ENCODE measurements at places on chromosomes 3 and 15.

- DNase-seq, result peak; percentile 55
These were observed 52.7 kb upstream of the SCAANT1 start for GRCh38 chr3:63964681-63965485.

- no peak for DNase-seq
These were observed 28.2 kb upstream of the CXCR6 start for GRCh38 chr3:45915059-45915439.

- no peak for DNase-seq
These were observed 264.1 kb downstream of the LSAMP start for GRCh38 chr3:116181159-116181558.

DNA sequence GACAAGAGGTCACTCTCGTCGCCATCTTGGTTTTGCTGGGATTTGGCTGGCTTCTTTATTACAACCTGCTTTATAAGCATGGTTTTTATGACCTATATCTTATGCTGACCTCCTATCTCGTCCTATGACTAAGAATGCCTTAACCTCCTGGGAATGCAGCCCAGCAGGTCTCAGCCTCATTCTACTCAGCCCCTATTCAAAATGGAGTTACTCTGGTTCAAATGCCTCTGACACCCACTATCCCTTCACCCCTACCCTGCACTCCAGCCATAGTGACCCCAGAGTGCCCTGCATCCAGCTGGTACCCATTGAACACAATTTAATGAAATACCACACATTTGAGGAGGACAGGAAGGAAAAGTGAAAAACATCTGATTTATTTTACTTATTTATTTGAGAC, 23.4 kb downstream of the METTL6 start:
- no peak for DNase-seq

DNA sequence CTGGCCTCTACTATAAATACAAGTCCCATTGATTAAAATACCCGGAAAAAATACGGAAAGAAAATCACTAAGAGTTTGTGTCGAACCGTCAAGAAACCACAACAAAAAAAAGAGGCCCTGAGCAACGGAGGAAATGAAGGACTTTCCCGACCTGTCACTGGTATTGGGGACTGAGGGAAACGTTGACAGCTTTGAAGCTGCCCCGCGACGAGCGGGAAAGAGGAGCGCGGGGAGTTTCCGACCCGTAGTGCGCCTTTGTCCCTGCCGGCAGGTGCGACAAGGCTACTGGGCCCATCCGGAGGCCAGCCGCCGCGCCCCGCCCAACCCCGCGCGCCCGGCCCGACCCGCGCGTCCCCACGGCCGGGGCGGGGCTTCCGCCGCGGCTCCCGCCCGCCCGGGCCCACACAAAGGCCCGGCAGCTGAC, 416 bp downstream of the PBRM1 start:
- DNase-seq, result peak; percentile 90

DNA sequence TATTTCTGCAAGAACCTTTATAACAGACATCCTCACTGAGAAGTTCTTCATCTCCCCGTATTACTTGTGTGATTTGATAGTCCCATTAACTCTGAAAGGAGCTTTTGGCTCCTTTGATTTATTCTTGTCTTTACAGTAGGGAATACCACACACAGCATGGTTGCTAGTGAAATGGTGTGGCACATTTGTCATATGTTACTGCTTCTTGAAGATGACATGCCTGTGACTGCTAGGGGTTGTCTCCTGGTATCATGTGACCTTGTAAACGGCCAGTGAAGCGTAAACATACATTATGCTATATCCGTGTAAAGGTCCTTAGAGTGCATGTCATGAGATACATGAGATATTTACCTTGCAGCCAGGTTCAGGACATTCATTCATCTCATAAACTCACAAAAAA, 197.9 kb downstream of the RYR3 start:
- DNase-seq, result no peak

GRCh38 chr3:10771486-10772270, 44.4 kb upstream of the SLC6A11 start:
- no peak for DNase-seq

- DNase-seq, result no peak
These were observed 304.4 kb downstream of the KBTBD8 start for GRCh38 chr3:67302489-67302888.

DNA sequence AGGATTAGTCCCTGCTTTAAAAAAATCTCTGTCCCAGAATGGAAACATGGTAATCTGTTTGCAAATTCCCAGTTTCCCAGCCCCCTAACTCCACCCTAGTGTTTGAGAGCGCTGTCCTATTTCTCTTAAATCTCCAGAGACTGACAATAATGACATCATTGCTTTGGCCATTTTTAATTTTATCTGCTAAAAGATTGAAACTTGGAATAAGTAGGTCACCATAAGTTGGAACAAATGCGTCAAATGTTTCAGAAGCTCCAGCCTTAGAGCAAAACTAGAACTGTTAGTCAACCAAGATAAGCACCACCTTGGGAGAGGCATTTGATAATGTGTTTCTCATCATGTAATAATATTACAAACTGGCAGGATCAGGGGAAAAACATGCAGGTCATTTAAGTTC, 25.7 kb upstream of the MB21D2 start:
- no peak for DNase-seq

GRCh38 chr3:171811295-171811912, 1.1 kb upstream of the PLD1 start:
- DNase-seq, result peak; percentile 95

DNA sequence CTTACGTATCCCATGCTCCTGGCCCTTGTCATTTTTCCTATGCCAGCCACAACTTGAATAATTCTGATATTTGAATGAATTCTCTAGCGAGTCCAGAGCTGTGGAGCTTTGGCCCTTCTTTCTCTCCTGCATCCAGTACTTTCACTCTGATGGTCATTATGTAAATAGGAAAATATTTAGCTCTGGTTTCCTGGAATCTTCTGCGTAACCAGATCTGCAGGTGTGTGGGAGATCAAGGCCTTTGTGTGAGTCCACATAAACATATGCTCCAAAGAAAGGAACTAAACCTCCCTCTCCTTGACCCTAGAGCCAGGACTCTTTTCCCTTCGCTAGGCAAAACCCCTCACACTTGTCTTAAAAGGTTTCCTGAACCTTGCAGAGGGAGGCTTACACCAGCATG, 132.5 kb upstream of the THBS1 start:
- DNase-seq, result no peak

- DNase-seq, result peak; percentile 76
These were observed 15.9 kb downstream of the CEP70 start for GRCh38 chr3:138578141-138578540.

DNA sequence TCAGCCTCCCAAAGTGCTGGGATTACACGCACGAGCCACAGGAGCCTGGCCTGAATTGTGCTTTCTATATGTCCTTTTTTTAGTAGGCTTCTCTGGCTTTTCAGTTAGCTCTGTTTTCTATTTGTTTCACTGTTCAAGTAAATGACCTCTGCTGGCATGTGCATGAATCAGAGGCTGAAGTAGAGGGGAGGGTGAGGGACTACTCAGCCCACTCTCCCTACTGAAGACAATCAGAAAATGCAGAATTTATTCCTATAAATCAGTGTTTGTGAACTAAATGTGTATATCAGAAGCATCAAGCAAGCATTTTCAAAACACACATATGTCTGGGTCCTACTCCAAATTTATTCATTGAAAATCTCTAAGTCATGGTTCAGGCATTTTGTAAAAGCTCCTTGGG, 45.0 kb downstream of the ZMAT3 start:
- DNase-seq, result no peak

DNA sequence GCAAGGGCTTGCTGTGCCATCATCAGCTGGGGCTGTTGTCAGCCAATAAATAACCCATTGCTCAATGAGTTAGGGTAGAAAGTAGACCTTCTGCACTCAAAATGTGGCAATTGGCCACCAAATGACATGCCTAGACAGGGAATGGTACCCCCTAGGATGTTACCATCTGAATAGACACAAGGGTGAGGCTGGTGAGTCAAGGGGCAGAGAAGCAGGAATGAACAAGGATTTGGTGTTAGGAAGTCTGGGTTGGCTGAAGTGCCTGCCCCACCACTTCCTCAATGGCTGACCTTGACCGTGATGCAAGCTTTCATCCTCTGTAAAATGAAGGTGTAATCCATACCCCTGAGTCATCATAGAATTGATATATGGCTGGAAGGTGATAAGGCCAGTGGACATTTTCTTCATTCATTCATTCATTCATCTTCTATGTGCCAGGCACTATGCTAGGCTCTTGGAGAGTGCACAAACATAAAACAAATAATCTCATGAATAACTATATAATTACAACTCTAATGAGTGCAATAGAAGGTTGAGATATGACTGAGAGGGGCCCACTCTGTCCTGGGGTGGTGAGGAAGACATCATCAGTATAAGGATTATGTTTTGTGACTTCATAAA, 4.4 kb upstream of the CA12 start:
- no peak for DNase-seq

GRCh38 chr3:63774781-63775180, 44.3 kb upstream of the C3orf49 start:
- DNase-seq, result peak; percentile 8

- DNase-seq, result no peak
These were observed 229.7 kb upstream of the ICE2 start for GRCh38 chr15:60708684-60709083.

DNA sequence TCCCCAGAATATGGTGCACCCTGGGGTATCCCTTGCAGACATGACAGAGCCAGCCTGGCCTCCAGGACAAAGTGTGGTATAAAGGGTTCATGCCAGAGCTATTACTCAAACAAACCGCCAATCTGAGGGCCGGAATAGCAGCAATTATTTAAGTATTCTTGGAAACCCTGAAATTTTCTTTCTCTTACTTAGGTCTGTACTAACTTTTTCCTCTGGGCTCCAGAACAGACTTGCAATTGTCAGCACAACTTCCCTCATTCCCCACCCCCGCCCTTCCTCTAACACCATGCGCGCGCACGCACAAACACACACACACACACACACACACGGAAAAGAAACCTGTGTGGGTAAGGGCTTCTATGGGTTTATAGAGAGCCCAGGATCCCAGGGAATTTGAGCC, 56.3 kb downstream of the ISG20 start:
- no peak for DNase-seq

DNA sequence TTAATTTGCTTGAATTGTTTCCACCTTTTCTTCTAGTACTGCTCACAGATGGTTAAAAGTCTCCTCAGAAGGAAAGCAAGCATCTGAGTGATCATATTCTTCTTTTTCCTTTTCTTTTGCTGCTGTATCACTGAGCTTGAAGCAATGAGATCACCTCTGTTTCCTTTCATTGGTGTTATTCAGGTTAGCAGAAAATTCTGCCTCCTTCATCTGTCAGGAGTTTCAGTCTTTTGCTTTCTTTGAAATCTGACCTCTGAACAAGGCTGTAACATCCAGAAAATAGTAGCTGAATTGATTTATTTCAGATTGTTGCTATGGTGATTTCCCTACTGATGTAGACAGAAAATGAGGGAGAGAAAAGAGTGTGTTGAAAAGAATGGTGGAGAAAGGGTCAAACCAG, 343.0 kb downstream of the MFSD1 start:
- no peak for DNase-seq

GRCh38 chr15:26243382-26243781, 380.3 kb upstream of the ATP10A start:
- no peak for DNase-seq

DNA sequence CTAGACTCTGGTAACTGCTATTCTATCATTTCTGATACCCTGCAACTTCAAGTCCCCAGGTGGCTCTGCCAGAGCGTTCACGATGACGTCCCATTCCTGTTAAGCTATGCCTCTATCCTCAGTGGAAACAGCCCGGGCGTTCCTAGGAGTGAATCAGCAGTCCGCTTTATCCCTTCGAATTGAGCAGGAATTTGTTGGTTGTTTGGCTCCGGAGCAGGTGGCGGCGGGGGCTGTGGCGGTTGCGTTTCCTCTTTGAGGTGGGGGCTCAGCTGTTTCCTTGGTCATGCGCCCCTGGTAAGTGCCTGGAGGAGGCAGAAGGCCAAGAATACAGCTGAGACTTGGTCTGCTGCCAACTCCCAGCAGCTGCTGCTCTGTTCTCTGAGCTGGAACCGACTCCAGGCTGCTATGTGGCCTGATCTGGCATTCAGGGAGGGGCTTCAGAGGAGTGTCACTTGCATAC, 25.2 kb downstream of the ARPP21 start:
- DNase-seq, result no peak

- peak; percentile 10 for DNase-seq
These were observed 232.6 kb upstream of the CHRM5 start for GRCh38 chr15:33735637-33736247.

DNA sequence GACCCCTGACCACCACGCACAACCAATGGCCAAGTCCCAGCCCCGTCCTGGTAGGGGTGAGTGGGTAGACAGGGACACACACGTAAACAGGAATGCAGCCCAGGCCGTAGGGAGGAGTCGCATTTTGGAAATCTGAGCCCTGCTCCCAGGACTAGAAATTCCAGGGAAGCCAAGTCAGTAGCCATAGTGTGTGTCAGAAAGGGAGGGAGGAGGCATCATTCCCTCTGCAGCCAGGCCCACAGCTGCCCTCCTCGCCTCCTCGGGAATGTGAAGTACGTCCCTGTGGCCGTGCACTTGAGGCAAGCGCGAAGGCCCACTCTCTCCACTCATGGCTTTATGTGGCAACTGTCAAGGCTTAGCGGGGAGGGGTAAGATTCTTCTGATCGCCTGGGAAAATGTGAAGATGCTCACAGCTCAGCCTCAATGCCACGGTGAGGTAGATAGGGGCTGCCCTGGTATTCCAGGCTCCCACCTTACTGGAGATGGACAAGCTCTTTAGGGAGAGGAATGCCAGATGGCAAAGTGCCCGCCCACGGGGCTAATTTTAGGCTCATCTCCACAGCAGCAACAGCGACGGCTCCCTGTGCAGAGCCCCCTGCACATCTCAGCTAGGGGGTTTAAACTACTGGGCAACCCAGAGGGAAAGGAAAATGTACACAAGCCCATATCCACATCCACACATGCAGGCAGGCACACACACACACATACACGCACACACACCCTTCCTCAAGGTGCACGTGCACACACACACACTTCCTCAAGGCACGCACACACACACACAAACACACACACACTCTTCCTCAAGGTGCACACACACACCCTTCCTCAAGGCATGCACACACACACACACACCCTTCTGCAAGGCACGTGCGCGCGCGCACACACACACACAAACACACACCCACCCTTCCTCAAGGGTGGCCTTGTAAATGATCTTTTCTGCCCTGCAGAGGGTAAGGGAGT, 65.5 kb downstream of the ADCY5 start:
- no peak for DNase-seq

DNA sequence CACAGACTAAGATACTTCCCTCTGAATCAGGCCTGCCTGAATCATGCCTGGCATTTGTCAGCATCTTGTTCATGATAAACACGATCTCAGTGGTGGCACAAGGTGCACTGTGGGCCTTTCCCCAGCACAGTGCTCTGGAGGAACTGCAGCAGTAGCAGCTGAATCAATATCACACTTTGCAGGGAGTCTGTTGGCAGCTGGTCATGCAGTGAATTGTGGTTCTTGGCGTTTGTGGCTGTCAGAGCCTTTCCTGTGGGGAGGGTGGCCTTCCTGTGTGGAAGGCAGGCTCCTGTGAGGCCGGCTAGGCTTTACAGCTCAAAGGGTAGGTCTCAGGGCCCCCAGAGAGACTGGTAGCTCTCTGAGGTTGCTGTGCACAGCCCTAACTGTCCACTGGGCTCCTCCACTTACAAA, 54.4 kb upstream of the TLE3 start:
- DNase-seq, result peak; percentile 82
